Stimulated activated CD4-positive, alpha-beta T cell treated with anti-CD3 and anti-CD28 coated beads, TNF-alpha, amount 100 ng/mL, for 4 hours (primary cell): ENCODE measurements at places on chromosomes 1 and 21.
A peak's percentile ranks its signal among the peaks of the same experiment; 100 is the strongest.

GRCh38 chr1:58432851-58433668 is 113.5 kb downstream of the OMA1 start:
- no peak for DNase-seq

- DNase-seq: no peak
Observed at GRCh38 chr1:216804111-216804510, 80.9 kb upstream of the ESRRG start.

DNA sequence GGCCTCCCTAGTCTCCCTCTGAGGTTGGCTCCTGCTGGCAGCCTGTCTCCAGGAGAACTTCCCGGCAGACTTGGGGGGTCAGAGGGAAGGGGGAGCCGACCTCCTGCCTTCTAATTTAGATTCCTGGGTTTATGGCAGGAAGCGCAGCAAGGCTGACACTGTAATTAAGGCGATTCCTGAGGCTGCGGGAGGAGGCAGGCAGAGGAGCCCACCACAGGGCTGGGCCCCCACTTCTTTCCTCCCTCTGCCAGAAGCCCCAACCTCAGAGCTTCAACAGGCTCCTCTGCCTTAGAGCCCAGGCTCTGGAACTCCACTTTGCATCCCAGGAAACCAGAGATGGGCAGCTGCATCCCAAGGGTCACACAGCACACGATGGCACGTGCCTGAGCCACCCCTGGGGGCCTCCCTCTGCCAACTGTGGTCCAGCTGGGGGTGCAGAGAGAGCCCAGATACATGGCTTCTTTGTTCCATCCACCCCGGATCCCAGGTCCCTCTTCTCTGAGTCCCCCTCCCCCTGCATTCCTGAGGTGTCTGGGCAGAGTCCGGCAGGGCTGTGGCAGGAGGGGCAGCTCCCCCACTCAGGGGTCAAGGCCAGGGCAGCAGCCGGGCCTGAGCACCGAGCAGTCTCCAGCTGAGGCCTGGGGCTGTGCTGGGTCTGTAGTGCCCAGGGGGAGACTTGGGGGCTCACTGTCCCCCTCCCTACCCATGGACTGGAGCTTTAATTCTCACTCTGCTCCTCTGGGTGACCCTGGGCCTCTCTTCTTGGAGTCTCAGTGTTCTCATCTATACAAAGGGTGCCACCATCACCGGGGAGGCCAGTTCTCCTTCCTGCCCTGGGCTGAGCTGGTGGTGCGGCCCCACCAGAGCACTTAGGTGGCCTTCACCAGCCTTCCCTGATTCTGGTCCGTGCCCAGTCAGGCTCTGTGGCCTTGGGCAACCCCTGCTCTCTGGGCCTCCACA is 39.4 kb upstream of the FAM131C start:
- DNase-seq: no peak

GRCh38 chr1:51679435-51679834 is 62.5 kb downstream of the OSBPL9 start:
- no peak for DNase-seq

DNA sequence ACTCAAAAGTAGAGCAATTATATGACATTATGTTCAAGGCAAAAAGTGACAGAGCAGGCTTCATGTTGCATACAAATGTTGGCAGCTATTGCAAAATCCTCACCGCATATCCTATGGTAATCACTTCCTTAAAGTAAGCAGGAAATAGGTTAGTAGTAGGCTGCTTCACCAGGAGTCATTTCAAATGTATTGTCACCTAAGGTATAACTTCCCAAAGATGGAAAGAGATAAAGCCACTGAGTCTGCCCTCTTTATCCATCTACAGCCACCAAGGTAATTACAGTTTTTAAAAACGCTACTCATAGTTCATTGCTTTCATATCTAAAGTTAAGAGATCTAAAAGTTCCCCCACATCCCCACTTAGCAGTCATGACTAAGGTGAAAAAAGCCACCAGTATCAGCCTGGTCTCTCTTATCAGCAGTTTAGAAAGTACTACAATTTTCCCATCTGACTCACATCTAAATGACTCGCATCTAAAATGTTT is 31.6 kb upstream of the UBE2U start:
- no peak for DNase-seq

- no peak for DNase-seq
Observed at GRCh38 chr1:224747578-224747977, 131.5 kb downstream of the CNIH3 start.

DNA sequence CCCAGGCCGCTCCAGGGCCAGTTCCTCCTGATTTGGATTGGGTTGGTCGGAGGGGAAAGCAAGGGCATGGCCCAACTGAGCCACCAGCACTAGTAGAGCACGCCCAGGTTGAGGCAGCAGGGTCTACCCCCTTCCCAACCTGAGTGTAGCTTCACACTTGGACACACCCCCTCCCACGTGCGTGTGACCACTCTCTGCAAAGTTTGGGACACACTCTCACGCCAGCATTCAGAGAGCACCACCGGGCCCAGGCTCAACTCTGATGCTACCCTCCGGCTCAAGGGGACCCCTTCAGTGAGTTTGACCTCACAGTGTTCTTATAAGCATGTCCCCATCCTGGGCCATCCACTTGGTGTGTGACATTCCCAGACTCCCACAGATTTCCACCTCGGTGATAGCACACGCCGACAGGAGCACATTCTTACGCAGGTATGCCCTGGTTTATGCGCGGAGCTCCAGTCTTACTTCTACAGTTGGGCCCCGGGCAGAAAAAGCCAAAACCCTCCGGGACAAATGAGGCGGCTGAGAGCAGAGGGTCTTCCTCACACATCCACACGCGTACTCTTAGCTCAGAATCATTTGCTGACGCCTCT is 3.0 kb upstream of the DMRTA2 start:
- DNase-seq: no peak

DNA sequence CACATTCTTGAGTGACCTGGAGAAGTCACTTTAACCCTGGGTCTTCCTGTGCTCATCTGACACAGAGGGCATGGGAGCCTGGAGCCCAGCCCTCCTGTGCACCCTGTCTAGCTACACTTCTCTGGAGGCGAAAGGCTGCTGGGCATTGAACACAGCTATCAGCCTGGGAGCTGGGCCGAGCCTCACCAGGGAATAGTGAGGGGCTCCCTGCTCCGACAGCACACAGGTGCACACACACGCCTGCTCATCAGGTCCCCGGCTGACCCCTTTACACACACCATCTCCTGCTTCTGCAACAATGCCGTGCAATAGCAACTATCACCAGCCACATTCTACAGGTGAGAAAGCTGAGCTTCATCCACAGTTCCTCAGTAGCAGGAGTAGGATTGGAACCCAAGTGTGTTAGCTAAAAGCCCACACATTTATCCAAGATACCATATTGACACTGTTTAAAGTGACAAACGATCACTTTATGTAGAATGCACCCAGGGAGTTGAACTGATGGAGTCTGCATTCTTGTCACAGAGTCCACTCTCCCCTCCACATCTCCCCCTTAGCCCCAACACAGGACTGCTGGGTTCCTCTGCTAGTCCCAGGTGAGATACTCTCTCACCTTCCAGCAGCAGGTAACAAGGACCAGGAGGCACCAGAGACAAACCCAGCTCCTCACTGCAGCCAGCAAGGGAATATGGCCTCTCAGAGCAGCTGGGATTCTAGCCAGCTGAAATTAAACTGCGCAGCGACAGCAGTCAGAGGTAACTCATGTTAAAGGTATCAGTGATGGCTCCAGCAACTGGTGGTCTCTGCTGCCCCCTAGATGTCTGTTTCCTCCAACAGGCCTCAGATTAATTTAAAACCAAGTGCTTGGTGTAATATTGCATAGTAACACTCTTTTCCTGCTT is 18.3 kb upstream of the CAPN8 start:
- DNase-seq: peak; percentile 33

GRCh38 chr1:7953850-7954609 is 7.5 kb upstream of the PARK7 start:
- peak; percentile 74 for DNase-seq

DNA sequence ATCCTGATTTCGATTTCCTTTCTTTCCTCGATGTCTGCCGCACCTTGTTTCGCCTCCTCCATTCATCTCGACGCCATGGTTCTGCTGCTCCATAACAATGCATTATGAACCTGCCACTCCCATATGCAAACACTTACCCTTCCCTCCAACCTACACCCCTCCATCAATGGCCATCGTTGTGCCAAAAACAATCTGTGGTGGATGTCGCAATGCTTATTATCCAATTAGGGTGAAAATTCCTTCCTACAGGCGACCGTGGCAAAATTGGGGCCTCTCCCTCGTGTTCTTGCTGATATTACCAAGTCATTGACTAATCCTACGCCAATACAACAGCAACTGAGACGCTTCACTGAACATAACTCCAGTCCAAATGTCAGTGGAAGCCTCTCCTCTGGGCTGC is 40.3 kb downstream of the CLEC20A start:
- DNase-seq: no peak

DNA sequence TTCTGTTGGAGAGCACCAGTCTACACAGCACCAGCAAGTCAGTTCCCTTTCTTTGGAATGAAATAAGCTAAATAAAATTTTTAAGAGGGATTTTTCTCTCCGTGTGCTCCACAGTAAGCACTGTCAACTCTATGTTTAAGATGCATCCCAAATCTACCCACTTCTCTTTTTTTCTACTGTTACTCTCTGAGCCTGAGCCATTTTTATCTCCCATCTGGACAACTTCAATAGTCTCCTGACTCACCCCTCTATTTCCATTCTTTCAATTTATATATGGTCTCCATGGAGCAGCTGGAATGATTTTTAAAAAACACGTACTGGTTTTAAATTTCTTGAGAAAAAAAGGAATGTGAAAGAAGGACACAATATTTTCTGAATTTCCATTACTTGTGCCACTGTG is 24.7 kb upstream of the CCT8 start:
- DNase-seq: no peak

DNA sequence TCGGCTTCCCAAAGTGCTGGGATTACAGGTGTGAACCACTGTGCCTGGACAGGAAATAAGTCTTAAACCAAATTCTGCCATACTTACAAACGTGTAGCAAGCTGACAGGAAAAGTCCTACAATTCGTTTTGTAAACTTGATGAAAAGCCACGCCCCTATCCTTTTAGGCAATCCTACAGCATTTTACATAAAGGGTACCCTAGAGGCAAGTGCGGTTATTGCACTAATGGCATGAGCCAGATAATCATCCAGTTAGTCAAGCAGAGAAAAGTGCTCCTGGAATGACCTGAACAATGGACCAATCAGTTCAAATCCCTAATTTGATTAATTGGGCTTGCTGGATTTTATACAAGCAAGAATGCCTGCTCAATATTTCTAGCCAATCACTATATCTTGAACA is 338.2 kb downstream of the KIF26B start:
- DNase-seq: no peak

GRCh38 chr1:20074055-20074724 is 4.2 kb downstream of the PLA2G5 start:
- DNase-seq: no peak

- DNase-seq: no peak
Observed at GRCh38 chr1:210702506-210702905, 373.8 kb downstream of the HHAT start.

DNA sequence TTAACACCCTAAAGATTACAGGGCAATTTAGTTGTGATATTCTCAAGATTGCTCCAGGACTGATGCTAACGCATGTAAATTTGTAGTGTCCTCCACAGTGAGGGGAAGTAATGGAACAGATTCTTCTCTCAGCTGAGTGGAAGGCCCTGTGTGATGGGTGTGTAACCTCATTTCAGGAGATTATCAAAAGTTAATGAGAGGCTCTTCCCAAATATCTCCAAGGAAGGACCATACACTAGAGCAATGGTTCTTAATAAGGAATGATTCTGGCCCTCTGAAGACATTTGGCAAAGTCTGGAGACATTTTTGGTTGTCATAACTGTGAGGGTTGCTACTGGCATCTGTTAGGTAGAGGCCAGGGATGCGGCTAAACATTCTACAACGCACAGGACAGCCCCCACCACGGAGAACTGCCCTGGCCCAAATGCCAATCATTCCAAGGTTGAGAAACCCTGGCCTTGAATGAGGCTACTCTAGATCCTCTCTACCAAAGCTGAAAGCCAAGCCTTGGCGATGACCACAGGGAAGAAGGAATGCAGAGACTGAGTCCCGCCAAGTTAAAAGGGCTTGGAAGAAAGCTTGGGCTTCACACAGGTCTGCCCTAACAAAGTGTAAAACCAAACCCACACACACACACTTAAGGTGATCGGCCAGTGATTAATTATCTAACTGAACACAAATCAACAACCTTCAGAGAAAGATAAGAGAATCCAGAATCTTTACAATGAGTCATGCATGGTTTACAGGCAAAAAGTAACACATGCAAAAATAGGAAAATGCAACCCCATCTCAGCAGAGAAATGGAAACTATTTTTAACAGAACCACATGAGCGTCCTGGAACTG is 135.8 kb downstream of the SYF2 start:
- no peak for DNase-seq

DNA sequence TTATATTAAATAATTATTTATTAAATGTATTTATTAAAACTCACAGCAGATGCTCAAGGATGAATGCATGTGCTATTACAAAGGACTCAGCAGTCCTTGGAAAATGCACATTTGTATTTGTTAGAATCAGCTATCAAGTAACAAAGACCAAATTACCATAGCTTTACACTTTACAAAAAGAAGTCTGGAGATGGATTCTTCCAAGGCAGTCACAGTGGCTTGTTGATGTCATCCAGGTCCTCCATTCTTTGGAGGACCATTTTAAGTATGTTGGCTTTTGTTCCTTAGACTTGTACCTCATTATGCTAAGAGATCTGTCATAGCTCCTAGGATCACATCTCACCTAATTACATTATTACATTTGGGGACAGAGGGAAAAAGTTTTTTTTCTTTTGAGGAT is 63.4 kb downstream of the NTMT2 start:
- DNase-seq: no peak

- no peak for DNase-seq
Observed at GRCh38 chr1:177077734-177078499, 86.6 kb downstream of the ASTN1 start.

- no peak for DNase-seq
Observed at GRCh38 chr1:110260194-110260593, 50.1 kb downstream of the KCNC4 start.
